Colonic mucosa (tissue), 4 donors: ENCODE measurements at places on chromosomes 16 and 17. TPM values are rescaled to one million over a fixed set of nuclear protein-coding genes. Genes with fewer than 3 reads are reported as not detected.

KCNH4 gene
- 0.07 TPM for total RNA-seq

MMP25 gene
- total RNA-seq: 0.44 TPM

DNA sequence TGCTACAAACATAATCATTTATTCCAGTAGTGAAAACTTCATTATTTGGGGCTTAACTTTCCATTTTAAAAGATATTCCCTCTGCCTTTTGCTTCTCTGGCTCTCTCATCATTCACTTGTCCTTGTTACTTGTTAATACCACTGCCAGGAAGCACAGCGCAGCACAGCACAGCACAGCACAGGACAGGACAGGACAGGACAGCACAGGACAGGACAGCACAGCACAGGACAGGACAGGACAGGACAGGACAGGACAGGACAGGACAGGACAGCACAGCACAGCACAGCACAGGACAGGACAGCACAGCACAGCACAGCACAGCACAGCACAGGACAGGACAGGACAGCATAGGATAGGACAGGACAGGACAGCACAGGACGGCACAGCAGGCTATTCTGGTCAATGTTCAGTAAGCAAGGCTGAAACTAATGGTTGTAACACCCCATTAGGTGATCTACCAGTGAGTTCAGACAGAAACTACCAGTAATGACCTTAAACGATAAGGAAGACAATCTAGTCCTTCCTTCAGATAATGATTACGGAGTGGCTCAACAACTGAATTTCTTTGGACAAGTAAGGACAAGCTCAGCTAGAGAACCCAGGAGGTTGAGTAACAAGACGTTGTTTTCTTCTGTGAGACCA, 31.9 kb downstream of the COG1 start:
- DNase-seq: no peak

DNA sequence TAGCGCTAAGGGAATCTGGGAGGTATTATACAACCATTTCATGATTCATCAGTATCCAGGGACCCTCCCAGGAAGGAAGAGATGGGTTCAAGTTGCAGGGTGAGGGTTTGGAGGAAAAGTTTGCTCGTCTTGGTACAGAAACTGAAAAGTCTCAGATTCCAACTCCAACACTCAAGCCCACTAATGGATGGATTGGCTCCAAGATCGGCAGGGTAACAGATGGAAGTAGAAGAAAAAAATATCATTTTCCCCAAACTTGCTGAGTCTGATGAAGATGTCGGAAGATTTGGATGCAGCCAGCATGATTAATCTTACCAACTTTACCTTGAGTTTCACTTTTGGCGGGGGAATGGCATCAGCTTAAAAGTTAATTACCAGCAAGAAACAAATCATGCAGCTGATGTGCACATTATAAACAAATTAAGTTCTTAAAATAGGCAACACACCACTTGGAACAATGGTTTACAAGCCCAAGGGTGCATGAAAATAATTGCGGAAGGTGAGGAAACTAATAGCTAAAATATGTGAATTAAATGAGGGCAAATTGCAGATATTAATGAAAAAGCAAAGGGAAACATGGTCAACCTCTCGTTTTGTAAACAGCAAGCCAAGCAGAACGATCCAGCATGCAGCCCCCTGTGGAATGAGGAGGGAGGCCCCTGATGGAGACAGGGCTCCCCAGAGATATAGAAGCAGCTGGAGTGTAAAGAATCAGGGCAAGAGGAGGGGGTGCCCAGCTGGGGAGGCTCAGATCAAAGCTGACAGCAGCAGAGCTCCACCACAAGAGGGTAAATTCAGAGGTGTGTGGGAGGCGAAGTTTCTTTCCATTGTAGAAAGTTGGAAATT, 44.1 kb upstream of the GRIN2A start:
- no peak for DNase-seq

BMERB1 gene
- total RNA-seq: 6.2 TPM

DNA sequence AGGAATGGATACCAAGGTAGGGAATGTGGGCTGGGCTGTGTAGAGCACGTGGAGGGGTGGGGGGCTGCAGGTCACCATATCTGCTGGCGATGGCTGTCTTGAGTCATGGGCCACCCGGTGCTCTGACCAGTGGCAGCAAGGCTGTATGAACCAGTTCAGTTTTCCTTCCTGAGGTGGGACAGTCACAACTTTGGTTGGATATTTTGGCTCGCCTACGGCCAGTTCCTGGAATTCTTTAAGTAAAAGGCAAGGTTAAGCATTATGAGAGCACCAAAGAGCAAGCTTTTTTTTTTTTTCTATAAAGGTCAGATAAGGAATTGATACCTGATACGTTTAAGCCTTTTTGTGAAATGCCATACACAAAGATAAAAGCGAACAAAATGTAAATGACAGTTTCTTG, 81.9 kb downstream of the USP22 start:
- DNase-seq: no peak

GRIN2A gene
- total RNA-seq: 0.40 TPM
